Left kidney (tissue), 8 donors: ENCODE measurements at places on chromosomes 12 and 14. TPM values are rescaled to one million over a fixed set of nuclear protein-coding genes. Genes with fewer than 3 reads are reported as not detected.
A peak's percentile ranks its signal among the peaks of the same experiment; 100 is the strongest.

DNA sequence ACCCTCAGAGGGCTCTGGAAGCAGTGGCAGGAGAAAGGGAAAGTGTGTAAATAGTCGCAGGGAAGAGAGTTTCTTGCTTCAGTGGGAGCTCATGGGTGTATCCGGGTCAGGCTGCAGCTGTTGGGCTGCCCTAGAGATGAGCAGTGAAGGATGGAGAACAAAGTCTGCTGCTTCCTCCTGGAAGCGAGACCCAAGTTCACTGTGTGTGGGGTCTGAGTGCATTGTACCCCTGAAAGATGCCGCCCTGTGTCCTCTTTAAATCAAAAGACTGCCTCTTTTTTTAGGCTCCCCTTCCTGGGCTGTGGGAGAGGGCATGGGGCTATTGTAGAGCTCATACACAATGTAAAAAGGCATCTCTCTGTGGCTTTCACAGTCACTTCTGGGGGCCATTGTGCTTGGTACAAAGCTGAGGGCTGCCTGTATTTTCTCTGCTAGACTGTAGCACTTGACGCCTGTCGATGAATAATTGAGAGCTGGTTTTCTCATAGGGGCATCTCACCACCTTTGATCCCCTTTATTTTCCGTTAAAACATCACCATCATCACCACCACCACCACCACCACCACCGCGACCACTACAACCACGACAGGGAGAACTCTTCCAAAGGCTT, 16.7 kb downstream of the CHST11 start:
- DNase-seq: peak; percentile 26

GRCh38 chr12:90331262-90331661, 622.6 kb upstream of the ATP2B1 start:
- no peak for DNase-seq

- DNase-seq: no peak
These were observed 1141.3 kb downstream of the BCL11B start for GRCh38 chr14:98130691-98131090.

GRCh38 chr14:88838015-88838414, 13.6 kb downstream of the TTC8 start:
- no peak for DNase-seq

GRCh38 chr12:71142016-71142415, 15.8 kb downstream of the TSPAN8 start:
- DNase-seq: no peak

DNA sequence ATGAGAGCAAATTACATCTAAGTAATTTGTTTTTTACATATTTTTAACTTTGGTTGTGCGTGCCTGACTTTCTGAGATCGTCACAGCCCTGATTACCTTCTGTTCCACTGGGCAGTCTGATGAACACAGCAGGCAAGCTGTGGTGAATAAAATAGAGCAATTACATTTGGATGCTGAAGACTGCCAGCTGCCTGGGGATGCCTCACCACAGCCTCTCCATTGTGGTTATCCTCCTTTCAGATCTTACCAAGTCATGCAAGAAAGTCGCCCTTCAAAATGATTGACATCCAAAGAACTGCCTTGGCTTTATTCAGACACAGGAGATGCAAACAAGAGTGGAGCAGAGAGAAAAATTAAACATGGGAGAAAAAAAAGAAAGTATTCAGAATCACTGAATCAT, 456.6 kb upstream of the TMPO start:
- DNase-seq: no peak

DNA sequence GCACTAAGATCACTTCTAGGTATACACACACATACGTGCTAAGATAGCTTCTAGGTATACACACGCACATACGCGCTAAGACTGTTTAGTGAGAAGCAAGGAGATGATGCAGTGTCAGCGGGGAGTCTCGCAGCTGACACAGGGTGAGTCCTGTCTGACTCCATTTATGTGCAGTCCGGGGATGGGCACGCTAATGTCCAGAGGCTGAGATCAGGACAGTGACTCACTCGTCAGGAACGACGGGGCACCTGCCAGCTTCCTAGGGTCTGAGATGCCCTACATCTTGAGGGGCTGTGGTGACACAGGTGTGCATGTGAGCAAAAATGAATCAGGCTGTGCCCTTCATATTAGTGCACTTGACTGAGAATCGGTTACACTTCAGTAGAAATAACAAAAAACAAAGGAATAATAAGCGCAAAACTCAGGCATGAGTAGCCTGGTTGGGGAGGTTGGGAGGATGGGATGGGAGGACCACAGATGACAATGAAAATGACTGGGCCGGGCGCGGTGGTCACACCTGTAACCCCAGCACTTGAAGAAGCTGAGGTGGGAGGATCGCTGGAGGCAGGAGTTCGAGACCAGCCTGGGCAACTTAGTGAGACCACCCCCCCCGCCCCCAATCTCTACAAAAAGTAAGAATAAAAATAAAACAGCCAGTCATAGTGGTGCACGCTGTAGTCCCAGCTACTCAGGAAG, 29.1 kb upstream of the ULK1 start:
- no peak for DNase-seq

DNA sequence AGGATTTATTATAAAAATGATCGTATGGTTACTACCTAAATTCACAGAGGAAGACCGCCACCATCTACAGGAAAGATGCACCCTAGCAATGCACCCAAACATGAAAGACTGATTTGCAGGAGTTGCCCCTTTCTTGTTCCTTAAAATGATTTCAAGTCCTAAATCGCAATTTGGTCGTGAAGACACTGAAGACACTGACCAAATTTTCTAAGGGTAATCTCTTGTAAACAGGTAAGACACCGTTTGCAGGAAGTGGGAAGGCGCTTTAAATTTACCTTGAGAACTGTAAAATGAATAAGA, 1.0 kb downstream of the SOS2 start:
- DNase-seq: no peak

DNA sequence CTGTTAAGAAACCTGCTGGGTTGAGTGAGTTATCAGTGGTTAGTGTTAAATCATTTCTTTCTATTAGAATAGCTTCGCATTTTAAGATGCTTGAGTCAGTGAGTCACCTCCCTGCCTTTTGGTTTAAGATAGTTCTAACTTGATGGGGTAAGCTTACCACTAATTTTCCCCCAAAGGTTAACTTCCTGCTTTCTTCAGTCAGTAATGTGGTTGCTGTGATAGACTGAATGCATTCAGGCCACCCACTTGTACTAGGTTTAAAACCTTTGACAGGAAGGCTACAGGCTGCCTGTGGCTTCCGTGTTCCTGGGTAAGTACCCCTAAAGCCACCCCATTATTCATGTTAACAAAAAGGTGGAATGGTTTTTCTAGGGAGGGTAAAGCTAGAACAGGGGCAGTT, 25.3 kb downstream of the CLEC2A start:
- DNase-seq: no peak

DNA sequence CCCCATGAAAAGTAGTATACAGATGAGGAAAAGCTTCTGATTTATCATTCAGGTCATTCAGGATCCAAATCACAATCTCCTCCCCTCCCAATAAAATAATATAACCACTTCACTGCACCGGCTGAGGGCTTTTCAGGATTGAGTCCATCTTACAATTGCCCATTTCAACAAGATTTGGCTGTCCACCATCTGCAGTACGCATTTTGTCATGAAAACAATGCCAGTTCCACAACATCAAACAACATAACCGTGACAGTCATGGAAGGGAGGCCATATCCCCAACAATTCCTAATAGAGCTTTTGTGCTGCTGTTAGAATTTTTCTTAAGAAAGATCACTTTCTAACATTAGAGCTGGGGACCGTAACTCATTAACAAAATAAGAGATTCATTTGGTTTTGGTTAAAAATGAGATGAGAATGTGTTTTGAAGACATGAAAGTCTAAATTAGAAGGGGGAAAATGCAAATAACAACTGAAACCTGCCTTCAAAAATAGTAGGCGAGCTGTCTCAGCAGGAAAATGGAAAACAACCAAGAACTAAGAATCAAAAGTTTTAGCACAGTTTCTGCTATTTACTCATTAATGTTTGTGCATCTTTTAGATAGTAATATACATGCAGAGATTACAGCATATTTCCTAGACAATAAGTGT, 38.3 kb upstream of the TMTC2 start:
- DNase-seq: no peak

- DNase-seq: peak; percentile 36
These were observed 94.4 kb downstream of the CRACR2A start for GRCh38 chr12:3658327-3659163.

- no peak for DNase-seq
These were observed 4.6 kb upstream of the GRIN2B start for GRCh38 chr12:13986031-13986430.

DNA sequence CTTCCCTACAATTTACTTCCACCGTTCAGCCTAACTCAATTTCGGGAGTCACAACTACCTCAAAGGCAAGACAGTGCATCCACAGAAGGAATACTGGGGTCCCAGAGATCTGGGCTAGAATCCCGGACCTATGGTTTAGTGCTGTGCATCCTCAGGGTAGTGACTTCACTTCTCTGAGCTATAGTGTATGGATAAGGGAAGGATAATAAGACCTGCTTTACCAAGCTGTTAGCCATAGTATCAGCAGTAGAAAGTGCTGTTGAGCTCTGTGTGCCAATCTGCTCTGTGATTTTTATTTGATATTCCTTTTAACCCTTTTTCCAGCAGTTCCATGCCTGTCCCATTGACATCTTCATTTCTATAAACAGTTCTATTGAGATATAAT, 1044.3 kb downstream of the BCL11B start:
- no peak for DNase-seq

- no peak for DNase-seq
These were observed 17.9 kb upstream of the MDM1 start for GRCh38 chr12:68349921-68350606.

- DNase-seq: no peak
These were observed 29.1 kb downstream of the DPF3 start for GRCh38 chr14:72864712-72865365.

- DNase-seq: no peak
These were observed 664.1 kb downstream of the NOVA1 start for GRCh38 chr14:25933731-25934130.

- DNase-seq: peak; percentile 62
These were observed 16.7 kb downstream of the SNRNP35 start for GRCh38 chr12:123474485-123475245.

- no peak for DNase-seq
These were observed 151.6 kb downstream of the KICS2 start for GRCh38 chr12:64070454-64070853.

DNA sequence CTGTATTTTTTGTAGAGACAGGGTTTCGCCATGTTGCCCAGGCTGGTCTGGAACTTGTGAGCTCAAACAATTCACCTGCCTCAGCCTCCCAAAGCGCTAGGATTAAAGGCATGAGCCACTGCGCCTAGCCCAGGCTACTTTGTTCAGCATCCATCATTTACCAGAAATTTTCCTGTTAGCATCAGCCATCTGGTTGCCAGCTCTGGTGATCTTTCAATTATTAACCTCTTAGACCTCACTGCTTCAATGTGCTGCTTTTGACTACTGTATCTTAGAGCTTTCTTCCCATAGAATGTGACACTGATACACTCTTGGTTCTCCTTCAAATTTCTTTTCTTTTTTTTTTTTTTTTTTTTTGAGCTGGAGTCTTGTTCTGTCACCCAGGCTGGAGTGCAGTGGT, 5.4 kb upstream of the AMHR2 start:
- no peak for DNase-seq

- no peak for DNase-seq
These were observed 134.2 kb downstream of the SMOC1 start for GRCh38 chr14:70013271-70013873.

- peak; percentile 26 for DNase-seq
These were observed 178.5 kb upstream of the OR4E1 start for GRCh38 chr14:21852061-21852664.

GRCh38 chr12:95262808-95263207, 45.2 kb downstream of the VEZT start:
- DNase-seq: no peak

- DNase-seq: no peak
These were observed 328.2 kb downstream of the RPL10L start for GRCh38 chr14:46323404-46323762.

GRCh38 chr12:130818635-130819576, 20.1 kb downstream of the STX2 start:
- no peak for DNase-seq

- no peak for DNase-seq
These were observed 315.9 kb downstream of the BMP4 start for GRCh38 chr14:53640695-53641094.

GRCh38 chr12:10136637-10137205, 6.7 kb upstream of the CLEC7A start:
- no peak for DNase-seq

- DNase-seq: no peak
These were observed 49.2 kb downstream of the FUT8 start for GRCh38 chr14:65461730-65462129.

DNA sequence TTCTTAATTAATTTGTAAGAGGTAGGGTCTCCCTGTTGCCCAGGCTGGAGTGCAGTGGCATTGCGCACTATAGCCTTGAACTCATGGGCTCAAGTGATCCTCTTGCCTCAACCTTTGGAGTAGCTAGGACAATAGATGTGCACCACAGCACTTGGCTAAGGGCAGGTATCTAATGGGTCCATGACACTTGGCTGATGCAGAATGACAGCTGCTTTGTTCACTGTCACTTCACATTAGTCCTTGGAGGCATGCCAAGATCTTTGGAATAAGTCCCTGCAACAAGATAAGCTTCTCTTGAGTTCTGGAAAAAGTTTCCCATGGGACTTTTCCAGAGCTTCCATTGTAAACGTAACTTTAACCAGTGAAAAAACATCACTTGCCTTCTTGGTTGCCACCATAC, 23.4 kb downstream of the COQ6 start:
- no peak for DNase-seq

RPGRIP1 gene
- polyA plus RNA-seq: 0.58 TPM

NKX2-1 gene
- not detected for polyA plus RNA-seq

NR1H4 gene
- 15.0 TPM for polyA plus RNA-seq

KCNJ8 gene
- polyA plus RNA-seq: 19.0 TPM

ATXN2 gene
- polyA plus RNA-seq: 102 TPM

TGFB3 gene
- polyA plus RNA-seq: 18.3 TPM

GRIP1 gene
- polyA plus RNA-seq: 26.9 TPM

DNAH10 gene
- polyA plus RNA-seq: 7.5 TPM

DPPA3 gene
- 0.17 TPM for polyA plus RNA-seq

GYS2 gene
- polyA plus RNA-seq: 0.17 TPM

ZC2HC1C gene
- polyA plus RNA-seq: 7.8 TPM

RPS6KL1 gene
- polyA plus RNA-seq: 0.91 TPM

KRT83 gene
- not detected for polyA plus RNA-seq
